ENCODE measurements at places on chromosomes 1 and 21.

DNA sequence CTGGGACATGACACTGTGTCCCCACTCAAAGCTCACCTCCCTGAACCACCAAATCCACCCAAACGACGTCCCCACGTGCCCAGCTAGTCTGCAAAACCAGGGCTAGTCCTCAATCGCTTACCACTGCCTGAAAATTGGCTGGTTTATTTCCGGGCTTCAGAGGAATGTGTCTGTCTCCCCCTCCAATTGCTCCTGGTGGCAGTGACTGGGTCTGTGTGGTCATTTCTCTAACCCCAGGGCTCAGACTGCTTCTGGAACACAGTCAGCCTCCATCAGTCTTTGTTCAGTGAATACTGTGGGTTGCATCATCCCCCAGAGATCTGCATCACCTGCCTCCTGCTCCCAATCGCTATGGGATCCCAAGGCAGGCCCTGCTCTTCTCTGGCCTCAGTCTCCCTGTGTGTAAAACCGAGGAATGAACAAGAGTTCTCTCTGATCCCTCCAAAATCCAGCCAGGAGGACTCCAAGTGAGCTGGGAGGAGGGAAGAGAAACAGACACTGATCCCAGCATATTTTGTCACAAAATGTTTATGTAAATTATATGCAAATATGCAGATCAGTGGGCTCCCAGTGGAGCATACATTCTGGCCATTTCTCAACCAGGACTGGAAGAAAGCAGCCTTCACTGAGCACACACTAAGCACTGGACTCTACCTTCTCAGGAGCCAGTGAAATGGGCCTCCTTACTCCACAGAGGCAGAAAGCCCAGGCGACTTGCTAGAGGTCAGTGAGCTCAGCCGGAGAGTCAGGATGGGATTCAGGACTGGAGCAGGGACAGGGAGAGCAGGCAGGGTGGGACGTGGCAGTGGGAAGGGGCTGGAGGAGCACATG lies 20.9 kb downstream of the SDC3 start:
- DNase-seq = no peak

DNA sequence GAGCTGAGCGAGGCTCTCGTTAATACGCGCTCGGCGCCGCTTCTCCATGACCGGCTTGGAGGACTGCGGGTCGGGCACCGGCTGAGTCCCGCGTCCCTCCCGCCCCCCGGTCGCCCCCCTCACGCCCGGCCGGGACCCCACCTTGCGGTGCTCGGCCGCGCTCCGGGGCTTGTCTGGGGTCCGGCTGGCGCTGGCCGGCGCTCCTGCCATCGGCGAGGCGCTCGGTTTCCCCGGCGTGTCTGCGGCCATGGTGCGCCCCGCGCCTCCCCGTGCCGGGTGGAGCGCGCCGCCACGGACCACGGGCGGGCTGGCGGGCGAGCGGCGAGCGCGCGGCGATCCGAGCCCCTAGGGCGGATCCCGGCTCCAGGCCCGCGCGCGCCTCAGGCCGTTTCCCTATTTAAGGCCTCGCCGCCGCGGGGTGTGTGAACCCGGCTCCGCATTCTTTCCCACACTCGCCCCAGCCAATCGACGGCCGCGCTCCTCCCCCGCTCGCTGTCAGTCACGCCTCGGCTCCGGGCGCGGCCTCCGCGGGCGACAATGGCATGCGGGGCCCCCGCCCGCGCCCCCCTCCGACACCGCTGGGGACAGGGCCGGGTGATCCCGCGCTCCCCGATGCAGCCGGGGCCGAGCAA lies at the start of gene HES4:
HES4 (minus strand) TSS at position 373 of the 632 bp plus-strand sequence; CDS start at position 249, 124 bp downstream.
- DNase-seq = peak; percentile 92

GRCh38 chr21:42476388-42477331 lies 19.4 kb downstream of the RSPH1 start:
- DNase-seq = no peak

DNA sequence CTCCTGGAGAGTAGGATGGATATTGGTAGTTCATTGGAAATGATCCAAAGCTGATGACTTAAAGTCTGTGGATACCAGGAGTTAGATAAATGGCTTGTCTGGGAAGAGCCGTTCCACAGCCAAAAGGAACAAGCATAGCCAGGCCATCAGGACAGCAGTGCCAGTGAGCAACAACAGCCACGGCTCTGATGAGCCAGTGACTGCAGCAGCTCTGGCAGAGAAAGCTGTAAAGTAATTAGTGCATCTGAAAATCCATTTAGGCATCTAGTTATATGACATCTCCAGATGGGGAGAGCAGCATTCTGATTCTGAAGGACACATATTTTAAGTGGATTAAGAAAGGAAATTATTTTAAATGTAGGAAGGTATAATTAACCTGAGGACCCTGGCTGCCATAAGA lies 256.2 kb upstream of the PLXNA2 start:
- DNase-seq = no peak

DNA sequence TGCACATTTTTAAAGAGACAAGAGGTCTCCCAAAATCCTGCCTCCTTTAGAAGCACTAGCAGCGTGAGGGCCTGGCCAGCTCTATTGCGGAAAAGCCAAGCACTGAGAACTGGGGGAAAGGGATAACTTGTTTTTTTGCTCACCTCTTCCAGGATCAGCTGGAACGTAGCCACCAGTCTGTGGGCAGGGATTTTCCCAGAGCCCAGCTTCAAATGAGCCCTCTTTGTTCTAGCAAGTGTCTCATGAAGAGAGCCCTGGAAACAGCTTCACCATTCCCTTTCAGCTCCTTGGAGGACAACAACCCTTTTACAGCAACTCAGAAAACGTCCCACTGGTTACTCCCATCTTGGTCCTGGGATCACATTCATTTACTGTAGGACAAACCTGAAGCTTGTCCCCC lies 195.4 kb downstream of the LMX1A start:
- no peak for DNase-seq

DNA sequence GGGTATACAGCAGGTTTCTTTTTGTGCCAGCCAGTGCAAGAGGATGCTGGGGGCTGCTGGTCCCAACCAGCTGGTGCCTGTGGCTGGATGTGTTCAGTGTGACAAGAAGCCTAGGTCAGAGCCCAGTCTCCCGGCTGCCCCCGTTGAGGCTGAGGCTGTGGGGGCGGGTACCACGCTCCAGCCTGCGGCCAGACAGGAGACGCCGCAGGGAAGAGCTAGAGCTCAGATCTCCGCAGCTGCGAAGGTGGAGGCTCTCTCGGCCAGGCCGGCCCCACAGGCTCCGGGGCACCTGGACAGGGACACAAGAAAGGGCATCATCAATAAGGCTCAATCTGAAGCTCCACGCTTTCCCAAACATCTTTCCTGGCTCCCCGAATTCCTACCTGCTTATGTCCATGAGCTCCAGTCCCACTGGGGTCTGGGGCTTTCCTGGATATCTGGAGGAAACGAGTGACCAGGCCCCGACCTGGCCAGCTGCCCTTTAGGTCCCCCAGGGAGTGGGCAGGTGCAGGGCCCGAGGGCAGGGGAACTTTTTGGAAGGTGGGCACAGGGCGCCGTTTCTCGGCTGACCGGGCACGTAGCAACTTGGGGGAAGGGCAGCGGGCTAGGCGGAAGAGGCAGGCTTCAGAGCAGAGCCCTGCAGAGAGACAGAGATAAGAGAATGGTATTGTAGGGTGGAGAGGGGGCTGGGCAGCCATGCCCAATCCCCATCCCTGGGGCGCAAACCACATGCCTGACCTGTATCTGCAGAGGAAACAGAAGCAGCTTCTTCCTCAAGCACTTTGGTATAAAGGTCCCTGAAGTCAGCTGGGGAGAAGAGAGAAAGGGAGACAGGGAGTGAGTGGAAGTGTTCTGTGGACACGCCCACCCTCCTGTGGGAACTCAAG lies 7.4 kb downstream of the ENTREP3 start:
- no peak for DNase-seq

DNA sequence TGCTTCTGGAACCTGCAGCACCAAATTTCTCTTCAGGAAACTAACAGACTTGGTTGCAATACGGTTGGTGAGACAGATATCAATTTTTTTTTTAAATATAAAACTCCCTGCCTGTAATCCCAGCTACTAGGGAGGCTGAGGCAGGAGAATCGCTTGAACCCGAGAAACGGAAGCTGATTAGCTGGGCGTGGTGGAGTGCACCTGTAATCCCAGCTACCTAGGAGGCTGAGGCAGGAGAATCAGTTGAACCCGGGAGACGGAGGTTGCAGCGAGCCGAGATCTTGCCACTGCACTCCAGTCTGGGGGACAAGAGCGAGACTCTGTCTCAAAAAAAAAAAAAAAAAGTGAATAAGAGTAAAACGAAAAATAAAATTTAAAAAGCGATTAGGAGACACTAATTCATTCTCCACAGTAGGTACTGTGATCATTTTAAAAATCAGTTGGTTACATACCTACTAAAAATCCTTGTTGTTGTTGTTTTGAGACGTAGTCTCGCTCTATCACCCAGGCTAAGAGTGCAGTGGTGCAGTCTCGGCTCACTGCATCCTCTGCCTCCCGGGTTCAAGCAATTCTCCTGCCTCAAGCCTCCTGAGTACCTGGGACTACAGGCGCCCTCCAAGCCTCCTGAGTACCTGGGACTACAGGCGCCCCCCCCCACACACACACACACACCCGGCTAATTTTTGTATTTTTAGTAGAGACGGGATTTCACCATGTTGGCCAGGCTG lies 796 bp upstream of the RBM8A start:
- no peak for DNase-seq

DNA sequence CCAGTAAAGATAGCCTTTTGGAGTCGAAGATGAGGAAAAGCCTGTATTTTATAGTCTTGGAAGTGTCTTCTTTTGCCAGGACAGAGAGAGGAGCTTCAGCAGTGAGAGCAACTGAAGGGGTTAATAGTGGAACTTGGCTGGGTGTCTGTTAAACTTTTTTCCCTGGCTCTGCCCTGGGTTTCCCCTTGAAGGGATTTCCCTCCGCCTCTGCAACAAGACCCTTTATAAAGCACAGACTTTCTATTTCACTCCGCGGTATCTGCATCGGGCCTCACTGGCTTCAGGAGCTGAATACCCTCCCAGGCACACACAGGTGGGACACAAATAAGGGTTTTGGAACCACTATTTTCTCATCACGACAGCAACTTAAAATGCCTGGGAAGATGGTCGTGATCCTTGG lies at the start of gene VCAM1:
VCAM1 (plus strand) TSS at position 253 of the 400 bp plus-strand sequence; CDS start at position 372, 119 bp downstream.
- peak; percentile 18 for DNase-seq

DNA sequence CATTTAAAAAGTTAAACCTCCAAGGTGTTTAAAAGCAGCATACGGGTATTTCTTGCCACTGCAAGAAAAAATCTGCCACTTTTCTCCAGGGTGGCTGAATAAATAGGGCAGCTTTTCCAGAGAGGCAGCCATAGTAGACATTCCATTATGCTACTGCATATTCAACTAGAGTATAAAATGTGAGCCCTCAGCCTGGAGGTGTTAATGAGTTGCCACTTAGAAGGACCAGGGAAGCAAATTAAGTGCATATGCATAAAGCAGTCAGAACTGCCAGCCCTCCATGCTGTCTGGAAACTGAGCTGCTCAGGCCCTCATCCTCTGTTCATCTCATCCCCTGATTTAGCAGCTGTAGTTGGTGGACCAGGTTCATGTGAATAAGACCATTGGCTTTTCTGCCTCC lies 99.4 kb downstream of the DIRAS3 start:
- no peak for DNase-seq

DNA sequence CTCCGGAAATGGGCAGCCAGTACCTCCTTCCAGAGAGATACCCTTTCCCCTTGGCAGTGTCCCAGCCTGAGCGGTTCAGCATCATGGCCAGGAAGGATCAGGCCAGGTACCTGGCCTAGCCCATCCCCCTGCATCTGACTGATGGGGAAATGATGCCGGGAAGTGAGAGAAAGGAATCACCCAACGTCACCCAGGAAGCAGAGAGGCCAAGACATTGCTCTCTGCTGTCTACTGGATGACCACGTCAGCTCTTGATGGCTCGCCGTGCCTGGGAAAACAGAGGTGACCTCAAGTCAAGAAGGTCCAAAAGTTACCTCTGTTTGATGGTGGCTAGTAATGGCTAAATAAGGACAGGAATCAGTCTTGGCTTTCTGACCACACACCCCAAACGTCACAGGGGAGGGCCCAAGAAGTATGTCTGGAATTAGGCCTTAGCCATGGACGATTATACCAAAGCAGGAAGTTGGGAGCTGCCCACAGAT lies 79.0 kb downstream of the MRPL37 start:
- DNase-seq = no peak

DNA sequence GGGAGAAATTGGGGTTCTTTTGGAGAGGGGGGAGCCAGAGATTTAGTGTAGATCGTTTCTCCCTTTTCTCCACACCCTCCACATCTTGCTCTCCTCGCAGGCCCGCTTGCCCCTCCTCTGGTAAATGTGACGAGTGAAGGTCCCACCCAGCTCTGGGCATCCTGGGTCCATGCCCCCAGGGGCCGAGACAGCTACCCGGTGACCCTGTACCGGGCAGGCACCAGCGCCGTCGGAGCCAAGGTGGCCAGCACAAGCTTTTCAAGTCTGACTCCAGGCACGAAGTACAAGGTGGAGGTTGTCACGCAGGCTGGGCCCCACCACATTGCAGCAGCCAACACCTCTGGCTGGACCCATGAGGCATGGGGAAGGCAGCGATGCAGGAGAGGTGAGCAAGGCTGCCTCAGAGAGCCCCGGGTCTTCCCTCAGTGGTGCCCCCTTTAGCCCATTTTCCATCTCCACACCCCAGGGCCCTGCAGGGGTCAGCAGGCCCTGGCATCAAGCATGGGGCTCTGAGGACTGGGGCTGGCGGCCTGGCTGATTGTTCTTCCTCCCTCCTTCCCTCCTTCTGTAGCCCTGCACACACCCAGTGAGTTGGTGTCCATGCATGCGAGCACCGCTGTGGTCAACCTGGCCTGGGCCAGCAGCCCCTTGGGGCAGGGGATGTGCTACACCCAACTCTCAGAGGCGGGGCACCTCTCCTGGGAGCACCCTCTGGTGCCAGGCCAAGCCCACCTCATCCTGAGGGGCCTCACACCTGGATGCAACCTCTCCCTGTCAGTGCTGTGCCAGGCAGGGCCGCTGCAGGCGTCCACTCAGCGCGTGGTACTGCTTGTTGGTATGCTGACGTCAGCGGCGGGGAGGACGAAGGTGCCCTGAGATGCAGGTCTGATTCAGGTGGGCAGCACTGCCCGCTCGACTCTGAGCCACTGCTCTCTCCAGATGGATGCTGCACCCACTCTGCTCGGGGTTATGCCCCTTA lies 16.4 kb upstream of the LGR6 start:
- DNase-seq = no peak

GRCh38 chr1:26221094-26221493 lies 12.9 kb upstream of the CEP85 start:
- no peak for DNase-seq

DNA sequence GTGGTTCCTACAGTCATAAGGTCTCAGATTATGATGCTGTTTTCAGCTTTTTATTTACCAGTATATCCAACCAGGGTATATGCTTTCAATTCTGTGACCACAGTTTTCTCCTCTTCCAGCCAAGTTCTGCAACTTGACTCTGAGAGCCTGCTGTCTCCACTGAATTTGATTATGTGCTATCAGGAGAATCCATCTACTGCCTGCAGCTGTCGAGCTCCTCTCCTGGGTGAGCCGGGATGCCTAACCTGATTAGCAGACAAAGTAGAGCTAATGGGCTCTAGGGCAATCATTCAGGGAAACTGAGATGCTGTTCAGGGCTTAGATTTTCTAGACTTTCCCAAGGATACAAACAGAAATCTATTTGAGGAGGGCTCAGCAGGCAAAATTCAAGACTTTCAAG lies 271.5 kb upstream of the BEND5 start:
- DNase-seq = no peak

DNA sequence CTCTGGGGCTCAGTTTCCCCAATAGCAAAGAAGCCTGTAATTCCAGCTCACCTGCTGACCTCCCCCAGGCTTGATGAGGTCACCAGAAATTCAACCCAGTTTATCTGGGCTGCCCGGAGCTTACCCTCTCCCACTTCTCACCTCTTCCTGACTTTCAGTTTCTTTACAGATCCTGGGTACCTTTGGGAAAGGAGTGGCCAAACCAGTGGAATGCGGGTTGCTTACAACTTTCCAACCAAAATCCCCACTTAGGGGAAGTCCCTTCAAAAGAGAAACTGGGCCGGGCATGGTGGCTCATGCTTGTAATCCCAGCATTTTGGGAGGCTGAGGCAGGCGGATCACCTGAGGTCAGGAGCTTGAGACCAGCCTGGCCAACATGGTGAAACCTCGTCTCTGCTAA lies 5.9 kb upstream of the MARCKSL1 start:
- no peak for DNase-seq
